CMK (cell line): ENCODE measurements at places on chromosomes 7 and 10.

DNA sequence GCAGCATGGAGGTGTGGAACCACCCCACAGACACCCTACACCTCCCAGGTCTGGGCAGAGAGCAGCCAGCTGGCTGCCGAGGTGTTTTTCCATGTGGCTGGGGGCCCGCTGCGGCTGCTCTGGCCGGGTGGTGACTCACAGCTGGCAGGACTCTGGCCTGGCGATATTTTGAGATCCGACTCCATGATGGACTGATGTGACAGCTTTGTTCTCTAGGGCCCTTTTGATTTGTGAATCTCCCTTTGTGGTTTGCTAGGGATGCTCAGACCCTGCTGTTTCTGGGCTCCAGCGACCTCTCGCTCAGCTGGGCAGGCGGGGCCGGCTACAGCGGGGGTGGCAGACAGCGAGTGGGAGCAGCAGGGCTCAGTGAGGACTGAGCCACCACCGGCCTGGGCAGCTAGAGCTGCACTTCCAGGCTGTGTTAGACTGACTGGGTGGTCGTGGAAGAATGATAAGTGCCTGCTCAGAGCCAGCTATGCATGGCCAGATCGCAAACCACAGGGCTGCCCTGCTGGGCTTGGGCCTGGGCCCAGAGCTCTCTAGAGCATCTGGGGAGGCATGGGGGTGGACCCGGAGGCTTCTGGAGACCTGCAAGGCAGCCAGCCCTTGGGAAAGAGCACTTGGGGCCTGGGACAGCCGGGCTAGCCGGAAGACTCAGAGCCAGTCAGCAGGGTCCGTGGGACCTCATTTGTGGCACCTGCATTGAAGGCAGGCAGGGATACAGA, 46.2 kb upstream of the GDF10 start:
- no peak for DNase-seq

GRCh38 chr7:127770885-127771284, 118.9 kb downstream of the SND1 start:
- no peak for DNase-seq

DNA sequence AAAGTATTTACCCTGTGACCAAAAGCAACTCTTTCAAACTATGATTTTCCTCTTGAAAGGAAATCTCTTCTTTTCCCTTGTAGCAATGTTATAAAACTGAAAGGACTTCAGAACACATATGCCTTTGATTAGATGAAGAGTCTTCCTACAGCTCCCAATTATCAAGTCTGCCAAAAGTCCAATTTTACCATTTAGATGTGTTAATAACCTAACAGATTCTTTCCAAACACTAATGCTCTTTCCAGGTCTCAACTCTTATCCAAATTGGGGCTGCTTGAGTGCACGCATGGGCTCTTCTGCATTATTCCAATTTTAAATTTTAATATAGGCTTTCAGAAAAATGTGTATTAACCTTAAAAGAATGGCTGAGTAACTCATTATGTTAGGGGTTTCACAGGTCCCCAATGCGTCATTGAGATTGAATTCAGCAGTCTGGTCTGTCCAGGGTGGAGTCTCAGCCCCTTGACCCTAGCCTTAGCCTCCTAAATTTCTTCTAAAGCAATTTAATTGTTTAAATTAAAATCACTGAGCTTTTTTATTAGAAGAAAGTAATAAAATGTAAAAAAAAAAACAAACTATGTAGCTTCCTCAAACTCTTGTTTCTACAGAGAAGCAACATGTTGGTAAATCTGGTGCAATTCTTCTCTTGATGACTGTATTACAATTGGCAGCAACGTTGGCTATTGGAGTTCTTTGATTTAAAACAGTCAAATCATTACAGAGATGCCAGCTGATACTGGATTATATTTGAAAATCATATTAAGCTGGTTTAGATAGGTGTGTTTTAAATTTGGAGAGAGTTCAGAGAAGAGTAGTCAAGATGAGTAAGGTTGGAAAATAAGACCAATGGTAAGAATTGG, 170.4 kb downstream of the DKK1 start:
- no peak for DNase-seq

- no peak for DNase-seq
Measured at GRCh38 chr7:73520673-73521635, 1.1 kb downstream of the BAZ1B start.

GRCh38 chr7:154505362-154505761, 453.2 kb downstream of the DPP6 start:
- no peak for DNase-seq

- DNase-seq, result no peak
Measured at GRCh38 chr10:62087329-62087728, 181.3 kb downstream of the RTKN2 start.

DNA sequence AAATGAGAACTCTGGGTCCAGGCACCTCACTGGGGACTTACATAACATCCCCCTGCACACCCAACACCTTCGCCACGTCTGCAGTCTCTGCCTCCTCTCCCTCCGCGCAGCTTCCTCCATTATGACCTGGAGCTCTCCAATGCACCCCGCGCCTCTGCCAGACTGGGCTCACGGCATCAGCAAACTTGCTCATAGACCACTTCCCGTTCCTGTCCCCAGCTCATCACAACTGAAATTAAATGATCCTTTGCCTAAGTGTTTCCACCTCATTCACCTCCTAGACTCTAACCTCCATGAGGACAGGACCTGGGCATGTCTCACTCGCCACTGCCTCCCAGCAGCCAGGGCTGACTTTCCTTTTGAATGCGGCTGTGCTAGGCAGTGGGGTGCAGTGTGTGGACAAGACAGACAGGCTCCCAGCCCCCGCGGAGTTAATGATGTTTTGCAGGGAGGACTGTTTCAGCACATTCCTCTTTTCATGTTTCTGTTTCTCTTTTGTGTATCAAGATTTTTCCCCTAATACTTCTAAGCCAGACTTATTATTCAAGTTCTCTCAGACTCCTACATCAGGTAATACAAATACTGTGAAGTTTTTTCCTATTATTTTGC, 18.8 kb downstream of the CHST15 start:
- no peak for DNase-seq

GRCh38 chr7:64602086-64602485, 39.2 kb upstream of the ZNF680 start:
- no peak for DNase-seq

GRCh38 chr7:43927810-43928209, 1.6 kb downstream of the UBE2D4 start:
- DNase-seq, result no peak

DNA sequence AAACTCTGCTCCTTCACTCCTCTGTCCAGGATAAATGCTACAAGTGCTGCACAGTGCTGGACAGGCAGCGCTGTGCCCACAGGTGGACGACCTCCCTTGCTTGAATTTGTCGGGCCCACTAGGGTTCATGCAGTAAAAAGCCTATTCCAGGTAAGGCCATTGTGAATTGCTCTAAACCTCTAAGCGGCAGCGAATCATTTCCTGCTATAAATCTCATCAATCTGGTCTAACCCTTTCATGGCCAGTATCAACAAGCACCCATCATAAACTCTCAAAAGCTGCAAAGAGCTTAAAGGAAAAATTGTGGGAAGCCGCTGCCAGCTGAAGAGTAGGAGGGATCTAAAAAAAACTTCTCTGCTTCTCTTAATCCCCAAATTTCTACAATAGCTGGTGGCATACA, 134.2 kb downstream of the SLC25A13 start:
- no peak for DNase-seq

- no peak for DNase-seq
Measured at GRCh38 chr7:141359740-141360415, 191.3 kb upstream of the AGK start.

GRCh38 chr10:100008142-100008522, 1.6 kb downstream of the DNMBP start:
- DNase-seq, result no peak

GRCh38 chr7:88669913-88670312, 89.6 kb upstream of the ZNF804B start:
- no peak for DNase-seq

GRCh38 chr7:68977385-68978055, 620.8 kb upstream of the AUTS2 start:
- DNase-seq, result no peak

GRCh38 chr7:5677538-5678294, 103.7 kb downstream of the RNF216 start:
- DNase-seq, result peak; percentile 26

GRCh38 chr7:157250605-157251228, 86.1 kb upstream of the DNAJB6 start:
- peak; percentile 40 for DNase-seq

DNA sequence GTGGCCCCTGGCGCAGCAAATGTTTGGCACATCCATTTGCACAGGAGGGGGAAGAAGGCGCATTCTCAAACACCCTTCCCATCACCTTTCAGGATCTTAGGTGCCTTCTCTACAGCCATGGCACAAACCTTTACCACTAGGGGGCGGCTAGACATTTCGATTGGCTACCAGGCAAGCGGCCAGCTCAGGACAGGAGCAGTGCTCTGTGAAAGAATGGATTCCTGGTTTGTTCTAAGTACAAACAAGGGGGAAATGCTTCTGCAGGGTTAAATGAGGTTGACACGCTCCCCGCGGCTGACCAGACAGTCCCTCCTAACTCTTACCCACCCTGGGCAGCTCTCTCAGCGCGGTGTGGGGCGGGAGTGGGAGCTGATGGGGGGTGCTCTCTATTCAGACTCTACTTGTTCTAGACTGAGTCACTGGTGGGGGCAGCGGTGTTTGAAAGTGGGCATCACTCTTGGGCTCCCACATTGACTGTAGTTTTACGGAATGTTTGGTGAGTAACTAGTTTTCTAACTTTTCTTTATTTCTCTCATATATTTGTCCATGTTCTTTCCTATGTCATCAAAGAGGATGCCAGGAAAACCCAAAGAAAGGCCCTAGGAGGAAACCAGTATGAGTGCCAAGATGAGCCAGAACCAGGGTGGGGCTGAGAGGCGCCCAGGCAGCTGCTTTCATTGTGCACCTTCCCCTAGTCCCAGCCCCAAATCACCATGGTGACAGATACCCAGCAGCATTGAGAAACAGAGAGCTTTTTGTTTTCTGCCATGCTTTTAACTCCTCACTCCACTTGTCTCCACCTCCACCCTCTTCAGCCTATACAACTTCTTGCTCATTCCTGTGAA, 61.4 kb upstream of the GPR158 start:
- DNase-seq, result peak; percentile 14

DNA sequence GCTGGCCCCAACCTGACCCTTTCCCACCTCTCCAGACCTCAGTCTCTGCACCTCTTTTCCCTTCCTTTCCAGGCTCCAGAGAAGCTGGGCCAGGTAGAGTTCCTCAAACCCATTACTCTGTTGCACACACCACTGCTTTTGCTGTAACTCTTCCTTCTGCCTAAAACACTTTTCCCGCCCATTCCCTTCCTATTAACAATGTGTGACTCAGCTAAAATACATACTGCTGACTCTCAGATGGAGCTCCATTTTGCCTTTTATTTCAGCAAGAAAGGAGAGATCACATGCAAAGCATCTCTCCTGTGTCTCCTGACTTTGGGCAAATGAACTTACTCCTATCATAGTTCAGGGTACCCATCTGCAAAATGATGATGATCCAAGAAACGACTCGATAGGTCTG, 201.0 kb downstream of the CALN1 start:
- DNase-seq, result no peak

DNA sequence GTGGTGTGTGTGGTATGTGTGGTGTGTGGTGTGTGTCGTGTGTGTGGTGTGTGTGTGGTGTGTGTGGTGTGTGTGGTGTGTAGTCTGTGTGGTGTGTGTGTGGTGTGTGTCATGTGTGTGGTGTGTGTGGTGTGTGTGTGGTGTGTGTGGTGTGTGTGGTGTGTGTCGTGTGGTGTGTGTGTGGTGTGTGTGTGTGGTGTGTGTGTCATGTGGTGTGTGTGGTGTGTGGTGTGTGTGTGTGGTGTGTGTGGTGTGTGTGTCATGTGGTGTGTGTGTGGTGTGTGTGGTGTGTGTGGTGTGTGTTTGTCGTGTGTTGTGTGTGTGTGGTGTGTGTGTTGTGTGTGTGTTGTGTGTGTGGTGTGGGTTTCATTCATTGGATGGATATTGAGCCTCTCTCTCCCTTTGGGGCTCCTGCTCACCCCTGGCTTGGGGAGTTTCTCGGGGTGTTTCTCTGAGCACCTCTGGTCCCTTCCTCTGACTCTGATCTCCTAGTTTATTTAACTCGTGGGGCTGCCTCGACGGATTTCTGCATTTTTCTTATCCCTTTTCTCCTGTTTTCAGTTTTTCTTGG, 145.8 kb downstream of the DNAJB6 start:
- DNase-seq, result no peak

GRCh38 chr7:11620406-11621253, 211.4 kb downstream of the THSD7A start:
- no peak for DNase-seq

- no peak for DNase-seq
Measured at GRCh38 chr7:1813394-1814088, 143.5 kb downstream of the ELFN1 start.

DNA sequence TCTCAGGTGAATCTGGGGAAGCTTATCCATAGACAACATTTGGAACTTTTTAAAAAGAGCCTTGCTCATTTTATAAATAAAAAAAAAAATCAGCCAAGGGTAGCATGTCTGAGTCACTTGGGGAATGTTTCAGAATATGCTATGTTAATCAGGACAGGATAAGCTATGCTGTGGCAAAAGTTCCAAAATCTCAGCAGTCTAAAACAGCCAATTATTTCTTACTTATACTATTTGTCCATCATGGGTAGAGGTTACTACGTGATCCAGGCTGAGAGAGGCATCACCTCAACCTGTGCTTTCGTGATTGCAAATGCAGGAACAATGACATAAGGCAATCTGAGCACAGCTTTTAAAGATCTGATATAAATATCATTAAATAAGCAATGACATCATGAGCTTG, 6.5 kb downstream of the SLC13A1 start:
- DNase-seq, result no peak

- DNase-seq, result no peak
Measured at GRCh38 chr7:157550300-157551275, 213.8 kb downstream of the DNAJB6 start.

DNA sequence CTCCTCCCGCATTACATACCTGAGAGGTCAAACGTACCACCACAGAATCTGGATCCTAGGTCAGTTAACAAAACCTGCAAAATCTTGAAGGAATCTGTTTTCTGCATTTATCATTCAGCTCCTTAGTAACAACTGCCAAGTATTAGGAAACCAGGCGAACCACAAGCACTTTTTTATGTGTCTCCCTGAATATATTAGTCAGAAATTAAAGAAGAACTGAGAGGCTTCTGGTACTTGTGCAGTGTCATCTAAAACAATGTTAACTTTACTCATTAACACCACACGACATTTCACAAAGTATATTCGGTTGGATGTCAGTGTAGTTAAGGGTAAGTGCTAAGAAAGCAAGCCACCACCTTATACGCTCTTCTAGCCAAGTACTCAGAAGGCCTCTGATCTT, 2.5 kb downstream of the CCDC6 start:
- DNase-seq, result no peak
